ENCODE measurements at places on chromosomes 7 and 10.

GRCh38 chr10:110717781-110718589 is 73.8 kb downstream of the RBM20 start:
- no peak for DNase-seq

DNA sequence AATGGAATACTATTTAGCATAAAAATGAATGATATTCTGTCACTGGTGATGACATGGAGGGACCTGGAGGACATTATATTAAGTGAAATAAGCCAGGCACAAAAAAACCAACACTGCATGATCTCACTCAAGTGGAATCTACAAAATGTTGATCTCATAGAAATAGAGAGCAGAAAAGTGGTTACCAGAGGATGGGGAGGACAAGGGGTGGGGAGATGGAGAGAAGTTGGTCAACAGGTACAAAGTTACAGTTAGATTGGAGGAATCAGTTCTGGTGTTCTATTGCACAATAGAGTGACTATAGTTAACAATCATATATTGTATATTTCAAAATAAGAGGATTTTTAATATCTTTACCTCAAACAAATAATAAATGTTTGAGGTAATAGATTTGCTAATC is 24.7 kb upstream of the SLC18A3 start:
- no peak for DNase-seq

DNA sequence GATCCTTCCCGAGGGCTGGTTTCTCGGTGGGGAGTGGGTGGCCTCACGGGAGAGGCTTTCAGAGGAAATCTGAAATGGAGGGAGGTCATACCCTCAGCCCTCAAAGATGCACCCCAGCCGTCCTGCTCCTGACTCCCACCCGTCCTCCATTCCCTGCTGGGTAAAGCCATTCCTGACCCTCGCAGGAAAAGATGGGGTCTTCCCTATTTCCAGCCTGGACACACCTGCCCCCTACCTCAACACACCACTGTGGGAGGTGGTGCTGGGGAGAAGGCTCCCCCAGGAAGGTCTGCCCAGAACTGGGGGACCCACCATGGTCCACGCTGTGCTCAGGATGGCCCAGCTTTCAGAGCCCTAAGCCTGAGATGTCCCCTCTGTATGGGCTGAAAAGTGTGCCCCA is 86.9 kb downstream of the CHST15 start:
- no peak for DNase-seq

- DNase-seq = no peak
These were observed 15.5 kb downstream of the SVIL start for GRCh38 chr10:29619241-29619669.

Data from Jurkat, Clone E6-1 (cell line).